ENCODE measurements at places on chromosomes 2 and 18.

DNA sequence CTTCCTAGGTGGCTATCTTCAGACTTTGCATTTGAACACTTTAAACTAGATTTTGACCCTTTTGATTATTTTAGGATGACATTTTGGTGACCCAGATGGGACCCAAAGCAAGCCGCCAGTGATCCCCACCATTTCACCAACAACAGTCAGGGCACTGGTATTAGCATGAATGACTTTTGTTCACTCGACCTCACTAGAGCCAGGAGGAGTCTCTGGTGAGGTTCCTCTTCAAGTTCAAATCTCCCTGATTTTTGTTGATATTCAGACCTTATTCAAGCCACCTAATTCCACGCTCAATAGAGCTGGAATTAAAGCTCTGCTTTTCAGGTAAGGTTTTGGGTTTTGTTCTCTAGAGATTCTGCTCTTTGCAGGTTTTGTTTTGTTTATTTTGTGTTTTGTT lies 202.3 kb downstream of the MREG start:
- DNase-seq = no peak

- DNase-seq = no peak
Observed at GRCh38 chr18:48430150-48430549, 21.0 kb upstream of the ZBTB7C start.

GRCh38 chr2:33406622-33407021 lies 69.8 kb upstream of the RASGRP3 start:
- no peak for DNase-seq

DNA sequence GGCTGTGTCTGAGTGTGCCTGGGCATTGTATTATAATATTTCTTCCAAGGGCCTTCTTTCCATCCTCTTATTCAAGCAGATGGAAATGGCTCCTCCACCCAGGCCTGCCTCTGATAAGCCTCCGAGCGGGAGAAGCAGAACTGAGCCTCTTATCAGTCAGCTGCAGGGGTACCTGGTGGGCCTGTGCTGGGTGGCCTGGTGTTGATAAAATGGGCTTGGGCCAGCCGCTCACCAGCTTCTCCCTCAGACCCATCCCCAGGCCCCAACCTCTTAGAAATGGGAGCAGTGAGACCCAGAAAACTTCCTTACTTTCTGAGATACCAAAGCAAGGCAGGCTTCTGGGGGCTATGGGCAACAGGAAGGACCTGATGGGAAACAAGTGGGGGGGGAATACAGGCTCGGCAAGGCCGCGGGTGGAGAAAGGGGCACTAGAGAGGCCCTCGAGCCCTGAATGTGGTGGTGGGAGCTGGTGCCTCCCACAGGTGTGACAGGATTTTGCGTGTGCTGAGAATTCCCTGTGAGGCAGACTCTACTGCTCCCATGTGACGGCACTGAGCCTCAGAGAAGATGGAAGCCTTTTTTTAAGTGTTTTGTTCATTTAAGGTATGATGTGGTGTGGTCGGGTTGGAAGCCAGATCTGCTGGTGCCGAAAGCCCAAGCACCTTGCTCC lies 18.3 kb downstream of the GYPC start:
- DNase-seq = no peak

DNA sequence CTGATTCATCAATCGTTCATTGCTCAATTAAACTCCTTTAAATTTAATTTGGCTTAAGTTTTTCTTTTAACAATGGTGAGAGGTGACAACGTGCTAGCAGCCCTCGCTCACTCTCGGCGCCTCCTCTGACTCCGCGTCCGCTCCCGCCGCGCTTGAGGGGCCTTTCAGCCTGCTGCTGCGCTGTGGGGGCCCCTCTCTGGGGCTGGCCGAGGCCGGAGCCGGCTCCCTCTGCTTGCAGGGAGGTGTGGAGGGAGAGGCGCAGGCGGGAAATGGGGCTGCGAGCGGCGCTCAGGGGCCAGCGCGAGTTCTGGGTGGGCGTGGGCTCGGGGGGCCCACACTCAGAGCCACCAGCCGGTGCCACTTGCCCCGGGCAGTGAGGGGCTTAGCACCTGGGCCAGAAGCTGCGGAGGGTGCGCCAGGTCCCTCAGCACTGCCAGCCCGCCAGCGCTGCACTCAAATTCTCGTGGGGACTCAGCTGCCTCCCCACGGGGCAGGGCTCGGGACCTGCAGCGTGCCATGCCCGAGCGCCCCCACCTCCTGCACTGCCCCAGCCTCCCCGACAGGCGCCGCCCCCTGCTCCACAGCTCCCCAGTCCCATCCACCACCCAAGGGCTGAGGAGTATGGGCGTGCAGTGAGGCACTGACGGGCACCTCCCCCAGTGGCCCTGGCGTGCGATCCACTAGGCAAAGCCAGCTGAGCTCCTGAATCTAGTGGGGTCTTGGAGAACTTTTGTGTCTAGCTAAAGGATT lies 19.6 kb downstream of the ANKMY1 start:
- no peak for DNase-seq

DNA sequence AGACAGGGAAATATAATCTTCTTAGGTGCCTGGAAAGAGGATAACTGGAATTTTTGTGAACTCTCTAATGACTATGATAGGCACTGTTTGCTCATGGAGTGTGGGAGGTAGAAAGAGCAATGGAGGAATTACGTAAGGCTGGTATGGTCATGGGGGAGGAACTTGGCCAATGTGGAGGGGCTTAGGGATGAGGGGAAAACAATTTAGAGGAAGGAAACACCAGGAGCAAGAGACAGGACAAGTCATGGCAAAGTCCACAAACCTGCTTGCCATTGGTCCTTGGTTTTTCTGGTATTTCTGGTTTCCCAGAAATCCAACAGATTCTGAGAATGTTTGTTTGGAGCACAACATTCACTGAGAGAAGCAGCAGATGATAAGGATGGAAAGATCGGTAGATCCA lies 274.2 kb downstream of the DYSF start:
- no peak for DNase-seq

GRCh38 chr2:9778012-9778411 lies 65.3 kb upstream of the TAF1B start:
- no peak for DNase-seq

- no peak for DNase-seq
Observed at GRCh38 chr2:107804608-107805498, 21.8 kb upstream of the RGPD4 start.

Measured in activated naive CD4-positive, alpha-beta T cell (primary cell).